NCI-H446 (cell line): ENCODE measurements at places on chromosomes 1 and 21.
A peak's percentile ranks its signal among the peaks of the same experiment; 100 is the strongest.

- no peak for DNase-seq
Measured at GRCh38 chr1:3245344-3245743, 176.3 kb downstream of the PRDM16 start.

- DNase-seq: no peak
Measured at GRCh38 chr1:75980972-75981897, 49.0 kb upstream of the ASB17 start.

GRCh38 chr1:239322369-239322768 lies 64.0 kb upstream of the CHRM3 start:
- DNase-seq: no peak

DNA sequence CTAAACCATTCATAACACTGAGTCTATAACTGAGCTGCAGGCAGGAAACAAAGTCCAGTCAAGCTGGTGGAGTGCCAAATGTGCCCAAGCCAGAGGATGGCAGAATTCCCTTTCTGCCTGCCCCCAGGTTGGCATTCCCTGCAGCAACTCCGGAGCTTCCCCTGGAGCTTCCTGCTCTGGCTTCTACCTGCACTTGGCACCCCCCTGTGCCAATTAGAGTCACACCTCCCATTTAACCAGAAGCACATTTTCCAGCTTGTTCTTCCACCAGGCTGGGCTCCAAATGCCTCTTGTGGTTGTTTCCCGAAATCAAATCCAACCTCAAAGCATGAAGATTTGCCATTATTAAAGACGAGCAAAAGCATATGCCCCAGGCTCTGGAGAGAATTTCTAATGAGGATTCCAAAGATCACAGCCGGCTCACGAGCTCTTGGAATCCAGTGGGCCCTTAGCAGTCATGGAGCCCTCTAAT lies 294.5 kb downstream of the RRAGC start:
- no peak for DNase-seq

DNA sequence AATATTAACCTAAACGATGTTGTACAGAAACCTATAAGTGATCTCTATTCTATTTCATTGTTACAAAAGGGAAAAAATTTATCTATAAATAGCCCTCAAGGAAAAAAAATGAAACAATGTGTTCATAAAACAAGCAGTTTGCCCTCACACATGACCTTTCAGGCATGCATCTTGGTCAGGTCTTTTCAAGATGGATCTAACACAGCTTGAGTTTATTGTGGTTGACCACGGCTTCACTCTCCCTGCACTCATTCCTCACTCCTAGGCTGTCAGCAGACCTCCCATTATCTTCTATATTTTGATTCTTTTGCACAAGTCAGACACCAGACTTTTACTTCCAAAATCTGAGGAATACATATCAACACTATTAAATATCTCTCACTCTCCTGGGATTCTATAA lies 544.3 kb downstream of the KCNT2 start:
- no peak for DNase-seq

DNA sequence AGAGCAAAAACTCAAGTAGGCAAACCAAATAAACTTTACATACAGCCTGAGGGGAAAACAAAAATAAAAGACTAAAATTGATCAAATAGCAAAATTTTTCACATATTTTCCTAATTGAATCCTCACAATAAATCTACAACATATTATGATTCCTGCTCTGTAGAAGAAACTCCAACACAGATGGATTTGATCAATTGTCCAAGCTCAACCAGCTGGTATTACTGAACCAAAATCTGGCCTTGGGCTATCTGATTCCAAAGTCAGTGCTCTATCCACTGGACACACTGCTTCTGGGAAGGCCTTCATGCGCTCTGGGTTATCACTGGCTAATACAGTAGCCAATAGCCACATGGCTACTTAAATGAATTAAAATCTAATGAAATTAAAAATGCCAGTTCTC lies 39.3 kb downstream of the PCNX2 start:
- no peak for DNase-seq

- peak; percentile 53 for DNase-seq
Measured at GRCh38 chr1:163650624-163651023, 328.9 kb downstream of the NUF2 start.

DNA sequence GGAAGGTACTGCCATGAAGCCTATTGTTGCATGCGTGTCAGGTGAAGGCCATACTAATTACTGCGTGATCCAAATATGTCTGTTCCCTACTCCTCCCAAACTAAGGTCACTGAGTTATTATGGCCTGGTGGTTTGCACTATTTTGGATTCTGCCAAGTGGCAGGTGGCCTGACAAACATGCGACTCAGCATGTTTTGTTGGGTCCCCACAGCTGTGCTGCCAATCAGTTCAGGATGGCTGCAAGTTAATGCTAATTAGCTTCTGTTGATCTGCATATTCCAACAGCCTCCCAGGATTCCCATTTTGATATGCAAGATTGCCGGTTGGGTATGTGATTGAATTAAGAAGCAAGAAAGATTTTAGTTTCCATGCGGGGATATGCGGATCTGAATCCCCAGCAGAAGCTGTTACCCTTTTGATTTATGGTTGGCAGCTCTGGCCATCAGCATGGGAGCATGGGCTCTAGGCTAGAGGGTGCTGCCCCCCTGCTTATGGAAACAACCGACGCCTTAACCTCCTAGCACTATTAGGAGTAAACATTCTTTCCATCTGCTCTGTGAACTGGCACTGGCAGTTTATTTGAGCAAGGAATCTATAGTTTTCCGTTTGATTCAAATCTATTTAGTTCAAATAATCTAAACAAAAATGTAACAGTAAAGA lies 429.8 kb upstream of the C1orf87 start:
- peak; percentile 53 for DNase-seq

- no peak for DNase-seq
Measured at GRCh38 chr1:239274242-239274830, 112.0 kb upstream of the CHRM3 start.

DNA sequence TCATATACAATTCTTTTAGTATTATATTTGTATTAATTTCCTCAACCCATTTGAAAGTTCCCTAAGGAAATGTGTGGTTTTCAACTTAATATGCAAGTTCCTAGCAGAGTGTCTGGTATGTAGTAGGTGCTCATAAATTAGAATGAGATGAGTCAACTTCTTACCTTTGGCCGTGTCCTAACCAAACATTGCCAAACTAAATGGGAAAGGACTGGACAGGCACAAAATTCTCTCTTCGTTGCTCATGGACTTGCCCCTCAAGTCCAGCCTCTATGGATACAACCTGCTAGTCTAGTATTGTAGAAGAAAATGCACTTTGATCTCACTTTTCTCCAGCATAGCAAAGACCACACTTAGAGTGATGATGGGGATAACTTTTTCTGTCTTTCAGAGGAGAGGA lies 11.6 kb upstream of the MRPS14 start:
- no peak for DNase-seq

DNA sequence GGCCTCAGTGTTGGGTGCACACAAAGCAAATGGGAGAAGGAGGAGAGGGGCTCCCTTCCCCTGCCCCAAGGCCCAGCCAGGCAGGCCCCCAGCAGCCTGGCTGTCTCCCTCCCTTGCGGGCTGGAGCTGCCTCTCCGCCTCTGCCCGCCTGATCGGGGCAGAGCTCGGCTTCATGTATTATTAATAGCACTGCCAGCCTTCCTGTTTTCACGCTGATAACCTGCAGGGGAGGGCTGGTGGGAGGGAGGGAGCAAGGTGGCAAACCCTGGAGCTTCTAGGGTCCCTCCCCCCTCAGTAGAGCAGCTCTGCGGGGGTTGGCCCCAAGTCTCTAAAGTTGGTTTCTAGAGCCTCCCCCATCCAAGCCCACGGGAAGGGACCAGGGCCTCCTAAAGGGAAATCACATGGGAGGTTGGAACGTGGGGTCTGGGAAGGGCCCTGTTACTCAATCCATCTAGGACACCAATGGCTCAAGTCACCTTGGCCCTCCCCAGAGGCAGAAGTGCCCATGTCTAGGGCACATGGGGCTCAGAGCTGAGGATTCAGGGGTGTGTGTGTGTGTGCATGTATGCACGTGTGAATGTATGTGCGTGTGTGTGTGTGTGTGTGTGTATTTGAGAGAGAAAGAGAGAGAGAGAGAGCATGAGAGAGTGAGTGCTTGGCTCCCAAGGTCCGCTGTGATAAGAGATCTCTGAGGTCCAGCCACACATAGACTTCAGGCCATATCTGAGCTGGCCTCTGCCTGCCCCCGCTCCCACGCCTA lies 21.8 kb upstream of the POU3F1 start:
- DNase-seq: no peak

DNA sequence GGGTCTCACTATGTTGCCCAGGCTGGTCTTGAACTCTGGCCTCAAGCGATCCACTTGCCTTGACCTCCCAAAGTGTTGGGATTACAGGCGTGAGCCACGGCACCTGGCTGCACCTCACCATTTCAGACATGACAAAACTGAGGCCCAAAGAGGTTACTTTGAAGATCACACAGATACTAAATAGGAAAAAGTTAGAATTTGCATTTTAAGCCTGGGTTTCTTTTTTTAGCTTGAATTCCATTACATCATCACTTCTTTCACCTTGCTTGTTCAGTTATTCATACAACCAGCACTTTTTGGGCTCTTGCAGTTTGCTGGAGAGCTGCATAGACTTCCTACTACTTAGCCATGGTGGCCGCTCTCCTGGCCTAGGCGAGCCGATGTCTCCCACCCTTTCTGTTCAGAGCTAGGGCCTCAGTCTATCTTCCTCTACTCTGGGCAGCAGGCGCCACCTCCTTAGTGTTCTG lies 16.3 kb upstream of the CD2 start:
- DNase-seq: no peak

DNA sequence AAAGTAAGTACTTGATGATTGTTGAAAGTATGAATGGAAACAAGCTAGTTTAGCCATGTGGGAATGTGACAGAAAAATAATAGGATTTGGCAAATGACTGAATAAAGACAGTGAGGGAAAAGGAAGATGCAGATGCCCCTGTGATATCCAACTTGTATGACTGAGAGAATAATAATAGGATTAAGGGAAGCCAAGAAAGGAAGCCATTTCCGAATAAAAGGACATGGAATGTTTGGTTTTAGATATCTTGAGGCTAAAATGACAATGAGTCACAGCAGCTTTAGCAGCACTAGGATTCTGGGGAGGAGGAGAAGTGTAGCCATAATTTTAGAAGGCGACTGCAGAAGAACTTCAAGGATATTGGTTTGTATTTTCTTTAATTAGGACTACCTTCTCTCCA lies 109.2 kb downstream of the TTLL7 start:
- no peak for DNase-seq

DNA sequence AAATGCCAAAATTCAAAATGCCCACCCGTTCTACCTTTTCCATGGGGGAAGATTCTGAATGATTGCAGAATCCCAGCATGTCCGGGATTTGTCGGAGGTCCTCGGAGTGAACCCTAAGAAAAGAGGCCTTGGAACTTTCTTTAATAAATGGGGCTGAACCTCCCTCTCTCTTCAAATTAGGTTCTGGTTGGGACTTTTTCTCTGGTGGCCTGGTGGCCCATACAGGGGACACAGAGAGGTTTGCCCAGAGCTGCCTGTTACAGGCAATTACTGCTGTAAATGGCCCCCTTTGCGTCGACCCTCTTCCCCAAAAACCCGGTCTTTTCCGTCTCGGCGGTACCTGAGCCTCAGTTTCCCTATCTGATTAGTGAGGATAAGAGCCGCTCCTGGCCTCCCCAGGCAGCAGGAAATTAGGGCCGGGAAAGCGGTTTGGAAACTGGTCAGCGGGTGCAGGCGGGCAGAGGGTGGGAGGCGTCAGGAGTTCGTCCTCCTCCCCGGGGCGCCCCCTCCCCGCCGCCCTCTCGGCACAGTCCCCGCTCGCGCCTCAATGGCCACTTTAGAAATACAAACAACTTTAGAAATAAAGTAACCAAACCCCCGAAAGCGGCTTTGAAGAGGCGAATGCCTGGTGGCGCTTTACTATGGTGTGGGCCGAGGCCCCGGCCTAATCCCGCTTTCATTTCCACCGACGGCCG lies 15.6 kb downstream of the PAX7 start:
- DNase-seq: no peak

GRCh38 chr1:172135978-172136610 lies 284.4 kb upstream of the C1orf105 start:
- no peak for DNase-seq

DNA sequence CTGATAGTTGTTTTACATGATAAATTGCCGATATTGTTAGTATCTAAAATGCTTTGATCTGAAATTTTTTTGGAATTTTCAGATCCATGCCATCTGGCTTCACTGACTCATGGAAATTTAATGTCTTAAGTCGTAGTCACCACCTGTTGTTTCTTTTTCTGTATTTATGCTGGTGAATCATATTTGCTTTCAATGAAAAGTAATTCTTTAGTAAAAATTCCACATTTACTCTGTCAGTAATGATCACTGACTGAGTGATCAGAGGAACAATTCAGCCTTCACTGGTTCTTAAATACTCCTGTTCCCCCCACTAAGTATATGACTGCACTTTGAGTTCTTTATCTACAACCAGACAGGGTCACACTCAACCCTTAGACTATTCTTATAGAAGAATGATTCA lies 185.6 kb upstream of the NRIP1 start:
- no peak for DNase-seq

GRCh38 chr1:110594456-110595352 lies 11.5 kb downstream of the KCNA2 start:
- peak; percentile 82 for DNase-seq

DNA sequence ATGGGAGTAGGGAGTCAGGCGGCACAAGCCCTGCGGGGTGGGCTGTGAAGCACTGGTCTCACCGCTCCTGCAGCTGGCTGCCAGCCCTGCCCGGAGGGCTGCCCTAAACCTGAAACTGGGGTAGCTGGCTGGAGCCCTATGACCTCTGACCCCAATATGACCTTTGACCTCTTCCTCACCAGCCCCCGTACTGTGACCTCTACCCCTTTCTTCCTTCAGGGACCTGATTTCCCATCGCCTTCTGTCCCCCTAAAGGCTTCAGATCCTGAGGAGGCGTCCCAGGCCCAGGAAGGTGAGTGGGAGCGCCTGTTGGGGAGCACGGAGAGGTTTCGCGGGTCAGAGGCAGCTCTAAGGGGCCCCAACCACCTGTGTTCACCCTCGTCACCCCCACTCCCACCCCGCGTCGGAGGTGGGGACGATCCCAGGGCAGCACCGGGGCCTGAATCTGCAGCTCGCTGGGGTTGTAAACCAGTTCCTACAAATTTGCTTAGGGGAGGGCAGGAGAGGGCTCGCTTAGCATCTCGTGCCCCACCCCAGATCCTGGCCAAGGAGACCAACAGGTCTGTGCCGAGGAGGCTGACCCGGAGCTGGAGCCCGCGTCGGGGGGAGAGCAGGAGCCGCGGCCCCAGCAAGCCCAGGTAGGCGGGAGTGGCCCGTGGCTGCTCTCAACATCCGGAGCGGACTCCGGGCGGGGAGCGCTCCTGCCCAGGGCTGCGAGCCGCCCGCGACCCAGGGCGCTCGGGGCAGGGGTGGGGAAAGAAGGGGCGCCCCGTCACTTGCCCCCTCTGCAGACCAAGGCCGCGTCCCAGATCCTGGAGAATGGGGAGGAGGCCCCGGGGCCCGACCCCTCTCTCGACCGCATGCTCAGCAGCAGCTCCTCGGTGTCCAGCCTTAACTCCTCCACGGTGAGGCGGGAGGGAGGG lies 7.3 kb downstream of the SYTL1 start:
- DNase-seq: no peak

GRCh38 chr1:8374812-8375211 lies 56.9 kb downstream of the SLC45A1 start:
- peak; percentile 36 for DNase-seq
